Hepatocyte (in vitro differentiated cells): ENCODE measurements at places on chromosomes 2 and 18. TPM values are rescaled to one million over a fixed set of nuclear protein-coding genes. Genes with fewer than 3 reads are reported as not detected.

DNA sequence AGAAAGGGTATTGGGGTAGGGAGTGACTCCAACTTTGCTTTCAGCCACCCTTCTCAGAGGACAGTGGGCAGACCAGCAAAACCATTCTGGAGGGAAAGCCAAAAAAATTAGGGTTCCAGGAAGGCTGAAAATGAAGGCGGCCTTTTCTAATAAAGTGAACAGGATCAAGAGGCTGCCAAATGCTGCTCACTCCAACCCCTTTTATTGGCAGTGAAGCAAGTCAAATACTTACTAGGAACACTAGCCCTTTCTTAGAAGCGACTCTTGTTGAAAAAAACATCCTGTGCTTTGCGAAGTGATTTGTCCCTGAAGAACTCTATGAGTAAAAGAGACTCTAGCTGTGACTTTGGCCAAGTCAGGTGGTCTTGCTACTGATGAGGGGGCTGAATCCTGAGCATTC, 83.6 kb upstream of the CYP1B1 start:
- no peak overlapping the region for H3K27ac ChIP-seq
- H3K27me3 ChIP-seq: no peaks in the 10 kb centered on the region
- H3K4me3 ChIP-seq: no peak overlapping the region
- no peak for DNase-seq
- H3K36me3 ChIP-seq: no peaks in the 10 kb centered on the region

The KCNIP3 gene
- 3.7 and 6.5 TPM in 2 replicates for polyA plus RNA-seq

DNA sequence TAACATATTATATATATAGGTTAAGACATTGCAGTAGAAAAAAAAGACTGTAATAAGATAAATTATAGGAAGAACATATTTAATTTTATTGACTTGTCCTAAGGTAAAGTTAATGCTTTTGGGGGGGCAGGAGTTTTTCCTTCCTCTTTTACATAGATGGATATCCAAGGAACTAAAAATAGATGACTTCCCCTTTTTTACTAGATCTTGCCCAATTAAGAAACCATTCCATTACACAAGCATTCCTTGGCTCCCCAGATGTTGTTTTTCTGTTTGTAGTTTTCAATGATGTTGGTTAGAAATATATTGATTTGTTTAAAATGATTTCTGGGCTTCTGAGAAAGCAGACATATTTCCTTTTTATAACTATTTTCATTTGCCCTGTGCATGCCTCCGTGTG, 22.4 kb upstream of the PMAIP1 start:
- DNase-seq: no peak
- no peak overlapping the region for H3K4me3 ChIP-seq
- peaks cover 6% of the 10 kb centered on the region for H3K4me1 ChIP-seq
- no peak overlapping the region for H3K27ac ChIP-seq

The C18orf54 gene
- 1.1 and 1.3 TPM in 2 replicates for polyA plus RNA-seq

The C1QL2 gene
- polyA plus RNA-seq: 9.9 and 12.9 TPM in 2 replicates

The ITGB6 gene
- 20.3 and 21.0 TPM in 2 replicates for polyA plus RNA-seq

The EVX2 gene
- polyA plus RNA-seq: 1.3 and 1.7 TPM in 2 replicates

DNA sequence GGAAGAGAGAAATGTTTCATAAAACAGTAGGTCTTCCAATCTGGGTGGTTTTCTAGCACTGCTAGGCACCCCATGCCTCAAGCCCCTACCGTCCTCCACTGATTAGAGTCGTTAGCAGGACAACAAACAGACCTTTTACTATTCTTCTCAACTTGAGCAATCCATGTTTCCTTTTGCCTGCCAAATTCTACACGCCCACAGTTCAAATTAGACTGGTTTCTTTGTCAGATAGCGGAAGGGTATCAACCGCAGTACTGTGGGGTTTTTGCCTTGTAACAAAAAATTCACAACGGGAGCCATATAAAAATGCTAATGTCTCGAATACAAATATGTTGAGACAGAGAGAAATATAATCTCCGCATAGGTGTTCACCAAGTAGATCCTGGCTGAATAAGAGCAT, 59.9 kb downstream of the VIT start:
- no peaks in the 10 kb centered on the region for H3K27me3 ChIP-seq
- no peak for DNase-seq
- no peak overlapping the region for H3K27ac ChIP-seq

DNA sequence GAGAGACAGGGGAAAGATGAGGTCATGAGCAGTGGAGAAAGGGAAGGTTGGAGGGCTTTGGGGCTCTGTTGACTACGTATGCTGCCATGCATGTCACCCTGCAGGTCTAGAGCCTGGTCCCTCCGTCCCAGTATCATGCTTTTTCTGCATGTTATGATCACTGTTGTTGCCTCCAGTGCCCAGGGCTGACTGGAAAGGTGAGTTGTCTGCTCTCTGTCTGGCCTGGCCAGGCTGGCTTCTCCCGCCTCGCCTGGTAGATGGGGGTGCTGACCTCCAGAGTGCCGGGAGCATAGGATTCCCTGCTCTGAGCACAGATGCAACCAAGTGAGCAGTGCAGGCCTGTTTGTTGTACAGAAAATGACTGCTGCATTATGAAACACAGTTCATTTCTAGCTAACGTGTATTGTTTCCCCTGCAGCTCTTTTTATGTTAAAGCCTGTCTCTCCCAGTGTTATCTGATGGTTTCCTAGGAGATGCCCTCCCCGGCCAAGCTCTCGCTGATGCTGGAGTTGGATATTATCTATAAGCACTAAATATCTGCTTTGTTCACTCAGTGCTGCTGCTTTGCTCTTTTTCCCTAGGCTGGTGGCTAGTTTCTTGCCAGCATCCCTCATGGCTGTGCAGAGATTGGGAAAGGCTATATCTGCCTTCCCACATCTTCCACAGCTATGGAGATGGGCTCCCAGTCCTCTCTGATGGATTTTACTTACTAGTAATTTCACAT, 158.2 kb downstream of the TDRD15 start:
- no peak for DNase-seq
- H3K27ac ChIP-seq: no peak overlapping the region
- no peaks in the 10 kb centered on the region for H3K4me1 ChIP-seq

DNA sequence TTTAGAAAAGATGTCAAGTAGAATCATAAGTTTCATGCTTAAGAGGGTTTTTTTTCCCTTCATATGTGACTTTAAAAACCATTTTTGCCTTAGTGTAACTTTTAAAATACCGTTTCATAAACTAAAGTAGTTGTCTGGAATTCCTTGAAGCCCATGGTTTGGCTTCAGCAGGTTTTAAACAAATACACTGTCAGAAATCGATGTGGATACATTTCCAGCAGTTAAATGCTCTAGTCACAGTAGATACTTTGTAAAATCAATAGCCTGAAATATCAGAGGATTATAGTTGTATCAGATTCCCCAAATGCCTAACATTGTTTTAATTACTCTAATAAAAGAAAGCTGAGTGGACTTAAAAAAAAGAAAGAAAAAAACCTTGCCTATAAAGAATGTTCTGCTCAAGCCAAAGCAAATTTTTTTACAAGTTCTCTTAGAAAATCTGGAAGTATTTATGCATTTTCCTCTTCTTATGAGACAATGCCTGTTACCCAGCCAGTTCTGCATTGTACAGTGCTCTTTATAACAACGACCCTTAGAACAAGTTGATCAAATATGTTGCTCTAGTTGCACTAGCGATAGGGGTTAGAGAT, 260.5 kb downstream of the LTBP1 start:
- peaks cover 17% of the 10 kb centered on the region for H3K4me1 ChIP-seq
- DNase-seq: no peak
- H3K27me3 ChIP-seq: no peaks in the 10 kb centered on the region
- H3K36me3 ChIP-seq: no peaks in the 10 kb centered on the region
- H3K4me3 ChIP-seq: no peak overlapping the region
- peak overlapping the region; percentile 18 for H3K27ac ChIP-seq

- no peaks in the 10 kb centered on the region for H3K27me3 ChIP-seq
- no peak for DNase-seq
- H3K4me1 ChIP-seq: peaks cover 55% of the 10 kb centered on the region
- no peak overlapping the region for H3K4me3 ChIP-seq
- peak overlapping the region; percentile 88 for H3K27ac ChIP-seq
Observed at GRCh38 chr18:49071317-49071716, 120.6 kb upstream of the SMAD7 start.

- no peak overlapping the region for H3K27ac ChIP-seq
- H3K36me3 ChIP-seq: no peaks in the 10 kb centered on the region
- H3K4me1 ChIP-seq: no peaks in the 10 kb centered on the region
Observed at GRCh38 chr2:144615866-144616565, 96.1 kb upstream of the ZEB2 start.

GRCh38 chr18:46573156-46573555, 83.9 kb downstream of the LOXHD1 start:
- H3K27me3 ChIP-seq: peaks cover 9% of the 10 kb centered on the region
- H3K4me1 ChIP-seq: no peaks in the 10 kb centered on the region
- no peaks in the 10 kb centered on the region for H3K36me3 ChIP-seq
- H3K4me3 ChIP-seq: no peak overlapping the region
- H3K27ac ChIP-seq: no peak overlapping the region

The MAP3K19 gene
- polyA plus RNA-seq: 0.50 TPM in 1 of 2 replicates, not detected in the other

The HK2 gene
- 21.1 and 25.4 TPM in 2 replicates for polyA plus RNA-seq

DNA sequence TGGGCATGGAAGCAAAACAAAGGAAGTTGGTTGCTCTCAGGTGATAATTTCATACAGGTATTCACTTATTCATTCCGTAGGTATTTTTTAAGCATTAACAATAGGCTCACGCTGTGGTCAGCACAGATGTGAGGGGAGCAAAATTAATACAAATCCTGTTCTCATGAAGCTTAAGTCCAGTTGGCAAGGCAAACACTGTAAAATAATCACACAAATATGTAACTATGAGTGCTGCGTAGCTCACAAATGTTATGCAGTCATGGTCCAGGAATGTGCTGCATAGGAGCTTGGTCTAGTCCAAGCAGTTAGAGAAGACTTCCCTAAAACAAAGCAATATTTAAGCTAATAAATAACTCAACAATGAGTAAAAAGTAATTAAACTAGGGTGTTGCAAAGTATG, 23.9 kb downstream of the SP5 start:
- H3K4me3 ChIP-seq: no peak overlapping the region
- no peaks in the 10 kb centered on the region for H3K27me3 ChIP-seq
- no peaks in the 10 kb centered on the region for H3K36me3 ChIP-seq
- DNase-seq: peak; percentile 65
- peak overlapping the region; percentile 70 for H3K27ac ChIP-seq

DNA sequence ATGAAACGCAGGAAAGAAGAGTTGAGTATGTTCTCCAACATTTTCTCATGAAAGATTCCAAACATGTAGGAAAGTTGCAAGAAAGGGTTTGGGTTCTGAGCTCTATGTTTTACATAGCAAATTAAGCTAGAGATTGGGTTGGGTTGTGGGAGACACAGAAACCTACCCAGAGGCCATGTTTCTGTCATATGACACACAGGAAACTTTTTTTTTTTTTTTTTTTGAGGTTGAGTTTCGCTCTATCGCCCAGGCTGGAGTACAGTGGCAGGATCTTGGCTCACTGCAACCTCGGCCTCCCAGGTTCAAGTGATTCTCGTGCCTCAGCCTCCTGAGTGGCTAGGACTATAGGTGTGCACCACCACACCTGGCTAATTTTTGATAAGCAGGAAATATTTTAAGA, 57.6 kb downstream of the DOCK10 start:
- H3K4me1 ChIP-seq: no peaks in the 10 kb centered on the region
- no peak overlapping the region for H3K4me3 ChIP-seq
- DNase-seq: no peak
- H3K27ac ChIP-seq: peak overlapping the region; percentile 71

DNA sequence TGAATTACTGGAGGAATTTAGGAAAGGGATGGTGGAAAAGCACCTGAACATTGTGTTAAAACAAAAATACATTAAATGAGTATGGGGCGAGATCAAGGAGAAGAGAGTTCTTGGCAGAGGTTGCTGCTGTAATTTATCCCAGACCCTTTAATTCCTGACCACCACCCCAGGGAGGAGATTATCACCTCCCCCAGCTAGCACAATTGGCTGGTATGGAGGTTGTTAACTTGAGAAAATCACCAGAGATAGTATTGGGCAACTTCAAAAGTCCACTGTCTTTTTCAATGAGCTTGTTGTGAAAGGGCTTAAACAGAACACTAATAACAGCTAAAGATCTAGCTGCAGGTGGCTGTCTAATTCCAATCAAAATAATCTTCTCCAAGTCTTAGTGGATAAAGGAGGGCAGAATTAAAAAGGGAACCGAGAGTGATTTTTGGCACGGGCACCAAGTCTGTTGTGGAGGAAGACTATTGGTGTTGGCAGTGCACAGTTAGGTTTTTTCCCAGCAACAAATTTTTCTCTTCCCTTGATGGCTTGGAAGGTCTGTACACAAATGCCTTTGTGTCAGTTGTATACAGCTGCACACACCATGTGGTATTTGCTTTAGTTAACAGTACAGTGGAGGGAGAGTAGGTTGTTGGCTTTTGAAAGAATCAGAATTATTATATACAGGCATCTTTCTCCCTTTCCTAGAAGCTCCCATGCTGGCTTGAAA, 289.5 kb downstream of the SLC4A3 start:
- no peak for DNase-seq
- no peaks in the 10 kb centered on the region for H3K36me3 ChIP-seq
- H3K27ac ChIP-seq: no peak overlapping the region

DNA sequence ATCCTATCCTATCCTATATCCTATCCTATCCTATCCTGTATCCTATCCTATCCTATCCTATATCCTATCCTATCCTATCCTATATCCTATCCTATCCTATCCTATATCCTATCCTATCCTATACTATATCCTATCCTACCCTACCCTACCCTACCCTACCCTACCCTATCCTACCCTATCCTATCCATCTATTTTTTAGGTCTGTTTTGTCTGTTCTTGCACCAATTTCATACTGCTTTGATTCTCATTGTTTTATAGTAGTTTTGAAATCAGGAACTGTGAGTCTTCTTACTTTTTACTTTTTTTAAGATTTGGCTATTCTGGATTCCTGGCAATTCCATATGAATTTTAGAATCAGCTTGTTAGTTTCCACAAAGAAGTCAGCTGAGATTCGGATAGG, 118.5 kb downstream of the TGFA start:
- H3K27ac ChIP-seq: no peak overlapping the region
- no peak overlapping the region for H3K4me3 ChIP-seq
- H3K4me1 ChIP-seq: no peaks in the 10 kb centered on the region

The ARMC9 gene
- polyA plus RNA-seq: 15.9 and 23.7 TPM in 2 replicates

- no peaks in the 10 kb centered on the region for H3K36me3 ChIP-seq
- H3K27ac ChIP-seq: no peak overlapping the region
- peak; percentile 23 for DNase-seq
- no peak overlapping the region for H3K4me3 ChIP-seq
- H3K27me3 ChIP-seq: no peaks in the 10 kb centered on the region
Observed at GRCh38 chr2:383888-384287, 96.0 kb upstream of the ALKAL2 start.

DNA sequence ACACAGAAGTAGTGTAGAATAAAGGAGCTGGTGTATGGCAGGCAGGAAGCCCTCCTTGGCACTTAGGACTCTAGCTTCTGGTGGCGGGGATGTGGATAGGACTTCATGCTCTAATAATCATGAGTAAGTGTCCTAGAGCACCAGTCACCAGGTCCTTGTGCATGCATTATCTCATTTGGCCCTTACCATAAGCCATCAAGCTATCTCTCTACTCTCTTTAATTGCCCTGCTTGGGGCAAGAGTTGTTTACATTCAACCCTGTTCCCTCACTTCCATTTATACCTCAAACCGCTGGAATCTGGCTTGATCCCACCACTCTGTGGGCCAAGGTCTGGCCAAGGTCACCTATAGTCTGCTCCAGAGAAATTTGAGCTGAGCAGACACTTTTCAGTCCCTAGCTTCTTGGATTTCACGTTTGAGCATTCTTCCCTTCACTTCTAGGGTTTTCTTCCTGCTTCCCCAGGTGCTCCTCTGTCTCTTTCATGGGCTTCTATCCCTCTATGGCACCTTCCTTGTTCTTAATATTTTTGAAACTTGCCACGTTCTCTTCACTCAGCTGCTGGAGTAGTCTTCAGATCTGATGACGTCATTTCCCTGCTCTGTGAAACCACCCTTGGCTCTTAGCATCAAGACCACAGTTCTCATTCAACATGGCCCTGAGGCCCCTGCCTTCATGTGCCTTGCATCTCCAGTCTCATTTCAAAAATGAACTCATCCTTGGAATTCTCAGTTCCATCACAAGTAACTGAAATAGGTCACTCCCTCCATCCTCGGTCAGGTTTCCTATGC, 94.9 kb upstream of the GATA6 start:
- DNase-seq: no peak
- H3K36me3 ChIP-seq: no peaks in the 10 kb centered on the region
- peak overlapping the region; percentile 56 for H3K27ac ChIP-seq
- H3K27me3 ChIP-seq: no peaks in the 10 kb centered on the region
